Naive thymus-derived CD4-positive, alpha-beta T cell (primary cell): ENCODE measurements at places on chromosomes 7 and 10. TPM values are rescaled to one million over a fixed set of nuclear protein-coding genes. Genes with fewer than 3 reads are reported as not detected.

- DNase-seq: no peak
These were observed 52.7 kb downstream of the HIPK2 start for GRCh38 chr7:139725077-139725476.

DNA sequence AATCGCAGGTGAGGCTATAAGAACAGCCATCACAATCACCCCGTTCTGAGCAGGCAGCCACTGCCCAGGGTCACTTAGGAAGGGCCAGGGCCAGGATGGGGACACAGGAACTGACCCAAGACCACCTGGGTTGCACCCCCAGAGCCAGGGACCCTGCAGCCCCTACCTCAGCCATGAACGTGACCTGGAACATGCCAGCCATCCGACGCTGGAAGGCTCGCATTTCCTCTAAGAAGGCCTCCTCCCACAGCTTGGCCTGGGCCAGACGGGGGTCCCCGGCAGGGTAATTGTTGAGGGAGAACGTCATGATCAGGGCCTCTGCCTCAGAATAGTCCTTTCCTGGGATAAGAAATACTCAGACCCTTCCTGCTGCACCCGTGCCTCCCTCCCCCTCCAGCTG is 5.0 kb downstream of the NPC1L1 start:
- DNase-seq: no peak

DNA sequence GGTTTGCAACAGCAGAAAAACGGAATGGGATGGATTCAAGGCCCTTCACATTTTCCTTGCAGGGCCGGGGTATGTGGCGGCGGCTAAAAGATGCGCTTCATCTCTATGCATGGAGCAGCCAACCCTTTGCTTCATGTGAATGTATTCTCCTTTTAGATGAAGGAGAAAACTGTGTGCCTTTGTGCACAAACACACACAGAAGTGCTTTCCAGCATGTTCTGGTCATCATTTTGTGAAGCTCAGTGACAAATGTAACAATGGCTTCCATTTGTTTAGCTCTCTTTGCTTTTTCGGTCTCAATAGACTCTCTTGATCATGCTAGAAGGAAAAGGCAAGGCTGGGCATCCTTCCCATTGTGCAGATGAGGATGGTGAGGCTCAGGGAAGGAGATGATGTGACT is 161.7 kb upstream of the MKI67 start:
- no peak for DNase-seq

Gene TWIST1
- not detected for total RNA-seq

Gene MYPN
- total RNA-seq: not detected
